ENCODE measurements at places on chromosomes 1 and 21.

GRCh38 chr1:41427916-41428737 is 56.4 kb downstream of the EDN2 start:
- ATAC-seq, result no peak

DNA sequence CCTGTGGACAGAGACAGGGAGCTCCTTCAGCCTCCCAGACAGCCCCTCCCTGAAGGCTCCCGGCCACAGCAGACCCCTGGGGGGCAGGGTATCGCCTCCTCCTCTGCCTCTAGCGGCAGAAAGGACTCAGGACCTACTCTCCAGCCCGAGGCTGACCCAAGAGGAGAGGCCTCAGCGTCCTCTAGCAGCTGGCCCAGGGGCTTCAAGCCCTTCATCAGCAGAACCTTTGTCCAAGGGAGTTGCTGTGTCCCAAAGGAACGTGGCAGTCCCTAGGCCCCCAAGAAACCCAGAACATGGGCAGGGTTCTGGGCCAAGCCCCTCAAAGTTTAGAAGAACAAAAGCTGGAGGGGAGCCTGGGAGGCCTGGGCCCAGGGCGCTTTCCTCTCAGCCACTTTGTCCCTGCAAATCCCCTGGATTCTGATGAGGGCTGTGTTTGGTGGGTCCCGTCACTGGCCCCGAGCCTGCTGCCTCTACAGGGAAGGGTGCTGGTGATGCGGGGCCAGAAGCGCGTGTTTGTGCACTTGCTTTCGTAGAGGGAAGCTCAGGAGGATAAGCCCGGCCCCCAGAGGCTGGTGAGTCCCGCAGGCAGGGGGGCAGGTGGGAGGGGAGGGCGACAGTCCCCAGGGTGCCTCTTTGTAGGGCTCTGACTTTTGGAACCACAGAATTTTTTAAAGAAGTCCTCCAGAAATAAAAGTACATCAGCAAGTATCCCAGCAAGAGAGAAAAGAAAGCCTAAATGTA is 13.3 kb downstream of the ITGB2 start:
- no peak for ATAC-seq

GRCh38 chr1:58786184-58786926 is 2.5 kb upstream of the JUN start:
- ATAC-seq, result no peak

DNA sequence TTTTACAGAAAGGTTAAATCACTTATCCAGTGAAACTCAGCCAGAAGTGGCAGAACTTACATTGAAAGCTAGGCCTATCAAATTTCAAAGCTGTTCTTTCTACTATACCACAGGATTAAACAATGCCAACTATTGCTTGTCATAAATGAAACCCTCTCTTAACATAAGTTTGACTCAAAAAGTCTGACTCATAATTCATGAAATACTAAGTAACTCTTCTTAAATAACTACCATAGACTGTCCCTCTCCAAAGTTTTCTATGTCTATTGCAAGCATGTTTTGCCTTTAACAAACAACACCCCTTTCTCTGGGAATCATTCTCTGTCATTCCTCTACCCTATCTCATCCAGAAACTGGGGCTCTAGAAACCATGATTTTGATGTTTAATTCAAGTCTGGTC is 109.5 kb upstream of the UBE2U start:
- no peak for ATAC-seq

GRCh38 chr1:151461694-151462093 is 2.4 kb upstream of the POGZ start:
- ATAC-seq, result no peak

All from esophagus mucosa (tissue), 1 donor.